ENCODE measurements at places on chromosomes 6 and 20.

GRCh38 chr6:89970609-89971337 lies 76.5 kb downstream of the GJA10 start:
- DNase-seq: no peak

- no peak for DNase-seq
Observed at GRCh38 chr6:23145781-23146180, 576.4 kb downstream of the HDGFL1 start.

- DNase-seq: no peak
Observed at GRCh38 chr6:135144673-135145062, 36.4 kb upstream of the MYB start.

DNA sequence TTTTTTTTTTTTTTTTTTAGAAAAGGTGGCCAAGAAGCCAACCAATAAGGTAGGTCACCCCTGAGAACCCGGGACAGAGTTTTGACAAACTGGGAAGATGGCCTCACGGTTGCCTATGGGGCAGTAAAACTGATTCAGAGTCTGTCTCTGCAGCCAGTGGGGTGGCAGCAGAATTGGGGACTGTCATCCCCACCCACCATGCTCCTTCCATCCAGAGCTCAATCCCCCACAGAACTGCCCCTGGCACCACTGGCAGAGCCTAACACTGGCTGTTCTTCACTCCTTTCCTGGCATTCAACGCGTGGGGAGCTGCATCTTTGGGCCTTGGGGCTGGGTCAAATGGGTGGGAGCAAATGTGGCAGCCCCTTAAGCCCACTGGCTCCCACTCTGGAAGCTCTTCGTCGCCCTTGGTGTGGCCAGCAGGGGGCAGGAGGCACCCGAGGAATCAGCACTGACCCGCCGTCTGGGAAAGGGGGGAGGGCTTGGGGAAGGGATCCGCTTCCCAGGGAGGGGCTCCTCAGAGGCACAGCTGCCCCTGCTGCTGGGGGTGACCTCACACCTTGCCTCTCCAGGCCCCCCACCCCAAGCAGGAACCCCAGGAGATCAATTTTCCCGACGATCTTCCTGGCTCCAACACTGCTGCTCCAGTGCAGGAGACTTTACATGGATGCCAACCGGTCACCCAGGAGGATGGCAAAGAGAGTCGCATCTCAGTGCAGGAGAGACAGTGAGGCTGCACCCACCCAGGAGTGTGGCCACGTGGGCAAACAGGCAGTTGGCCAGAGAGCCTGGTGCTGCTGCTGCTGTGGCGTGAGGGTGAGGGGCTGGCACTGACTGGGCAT lies 10.4 kb downstream of the CD40 start:
- no peak for DNase-seq

GRCh38 chr6:83341765-83342164 lies 89.1 kb downstream of the ME1 start:
- DNase-seq: no peak

DNA sequence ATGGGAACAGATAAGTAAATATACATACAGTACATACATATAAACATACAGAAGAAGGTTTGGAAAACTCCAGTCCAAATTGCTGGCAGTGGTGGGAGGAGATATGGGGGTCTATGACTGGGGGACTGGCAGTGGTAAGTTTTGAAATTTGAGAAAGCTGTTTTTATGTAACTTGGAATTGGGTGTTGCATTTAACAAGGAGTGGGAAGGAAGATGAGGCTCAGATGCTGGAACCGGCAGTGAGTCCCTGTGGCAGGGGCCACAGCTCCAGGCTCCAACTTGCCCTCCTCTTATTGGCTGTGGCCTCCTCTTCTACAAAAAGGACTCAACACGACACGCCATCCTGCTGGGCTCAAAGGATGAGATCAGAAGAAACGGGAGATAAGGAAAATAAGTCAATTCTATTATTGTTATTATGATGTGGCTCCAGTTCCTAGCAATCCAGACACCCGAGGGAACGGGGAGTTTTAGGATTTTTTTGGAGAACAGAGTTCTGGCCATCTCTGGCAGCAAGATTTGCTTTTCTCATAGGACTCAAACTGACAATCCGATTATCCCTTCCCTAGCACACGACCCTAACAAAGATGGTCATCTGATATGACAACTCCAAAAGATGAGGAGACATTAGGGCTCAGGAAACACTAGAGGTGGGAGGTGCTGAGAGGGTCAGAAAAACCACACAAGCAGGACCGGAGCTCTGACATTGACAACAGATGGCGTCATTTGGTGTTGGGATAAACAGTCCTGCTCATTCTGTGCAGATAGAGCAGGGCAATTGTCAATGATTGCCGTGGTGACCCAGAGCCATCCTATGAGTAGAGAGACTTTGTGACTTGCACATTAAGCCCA lies 6.0 kb upstream of the TGM2 start:
- no peak for DNase-seq

DNA sequence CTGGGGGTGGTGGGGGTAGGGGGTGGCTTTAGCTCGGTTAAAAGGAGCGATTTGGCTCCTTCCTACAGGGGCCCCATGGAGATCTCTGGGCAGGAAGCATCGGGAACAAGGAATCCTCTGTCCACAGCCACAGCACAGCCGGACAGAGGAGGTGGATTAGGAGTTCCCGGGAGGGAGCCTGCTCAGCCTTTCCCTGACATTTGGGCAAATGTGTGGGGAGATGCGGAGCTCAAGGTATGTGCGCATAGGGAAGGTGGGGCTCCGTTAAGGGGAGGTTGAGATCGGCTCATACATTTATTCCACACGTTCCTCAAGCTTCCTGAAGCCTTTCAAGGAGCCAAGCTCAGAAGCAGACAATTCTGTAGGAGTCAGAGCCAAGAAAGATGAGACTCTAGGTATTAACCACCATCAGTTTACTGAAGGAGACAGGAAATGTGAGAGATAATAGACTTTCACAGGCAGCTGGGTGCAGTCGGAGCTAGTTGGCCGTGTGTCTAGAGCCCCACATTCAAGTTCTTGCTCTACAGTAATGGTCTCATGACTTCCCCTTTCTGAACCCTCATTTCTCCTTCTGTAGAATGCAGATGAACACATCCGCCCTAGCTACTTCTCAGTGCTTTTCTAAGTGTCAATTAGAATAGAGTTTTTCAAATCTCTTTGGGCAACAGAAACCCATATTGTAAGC lies 40.8 kb upstream of the EPB41L1 start:
- DNase-seq: no peak

- no peak for DNase-seq
Observed at GRCh38 chr6:146923205-146923833, 280.9 kb upstream of the STXBP5 start.

DNA sequence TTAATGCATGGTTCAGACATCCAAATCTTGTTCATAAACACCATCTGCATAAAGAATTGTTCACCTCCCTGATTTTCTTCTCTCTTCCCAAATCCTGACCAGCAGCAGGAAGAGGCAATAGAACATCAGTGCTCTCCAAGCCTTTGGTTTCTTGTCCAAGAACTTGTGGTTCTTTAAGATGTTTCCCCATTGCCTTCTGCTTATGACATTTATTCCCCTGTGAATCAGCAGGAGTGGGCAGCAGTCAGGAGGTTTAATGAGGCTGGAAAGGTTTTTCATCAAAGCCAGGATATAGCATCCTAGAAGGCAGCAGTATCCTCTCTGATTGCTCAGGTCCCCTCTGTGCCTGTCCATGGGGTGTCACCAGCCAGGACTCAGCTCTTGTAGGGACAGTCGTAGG lies 5.3 kb downstream of the HDDC2 start:
- no peak for DNase-seq

DNA sequence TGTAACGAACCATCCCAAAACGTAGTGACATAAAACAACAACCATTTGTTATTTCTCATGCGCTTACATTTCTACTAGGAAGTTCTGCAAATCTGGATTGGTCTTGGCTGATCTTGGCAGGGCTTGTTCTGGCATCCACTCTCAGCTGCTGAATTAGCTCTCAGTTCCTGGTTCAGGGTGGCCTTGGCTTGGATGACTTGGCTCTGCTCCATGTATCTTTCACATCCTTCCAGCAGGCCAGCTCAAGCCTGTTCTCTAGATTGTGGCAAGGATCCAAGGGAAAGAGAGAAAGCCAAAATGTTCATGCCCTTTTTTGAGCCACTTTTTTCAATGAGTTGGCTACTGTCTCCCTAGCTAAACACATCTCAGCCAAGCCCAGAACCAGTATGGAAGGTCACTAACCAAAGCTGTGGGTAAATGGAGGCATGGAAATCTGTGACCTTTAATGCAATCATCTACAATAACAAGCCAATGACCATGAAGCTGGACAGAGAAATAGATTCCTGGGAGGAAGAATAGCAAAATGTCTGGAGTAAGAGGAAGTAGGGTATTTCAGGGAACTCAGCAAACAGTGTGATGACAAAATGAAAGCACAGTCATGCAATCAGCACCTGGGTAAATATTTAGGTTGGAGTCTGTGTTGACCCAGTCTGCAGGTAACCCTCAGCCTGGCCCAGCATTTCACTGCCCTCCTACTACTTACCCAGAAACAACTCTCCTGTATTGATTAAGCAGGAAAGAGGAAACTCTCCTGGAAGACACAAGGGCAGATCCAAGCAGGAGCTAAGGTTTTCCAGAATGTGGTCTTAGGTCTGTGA lies 32.7 kb upstream of the SNAP25 start:
- no peak for DNase-seq

DNA sequence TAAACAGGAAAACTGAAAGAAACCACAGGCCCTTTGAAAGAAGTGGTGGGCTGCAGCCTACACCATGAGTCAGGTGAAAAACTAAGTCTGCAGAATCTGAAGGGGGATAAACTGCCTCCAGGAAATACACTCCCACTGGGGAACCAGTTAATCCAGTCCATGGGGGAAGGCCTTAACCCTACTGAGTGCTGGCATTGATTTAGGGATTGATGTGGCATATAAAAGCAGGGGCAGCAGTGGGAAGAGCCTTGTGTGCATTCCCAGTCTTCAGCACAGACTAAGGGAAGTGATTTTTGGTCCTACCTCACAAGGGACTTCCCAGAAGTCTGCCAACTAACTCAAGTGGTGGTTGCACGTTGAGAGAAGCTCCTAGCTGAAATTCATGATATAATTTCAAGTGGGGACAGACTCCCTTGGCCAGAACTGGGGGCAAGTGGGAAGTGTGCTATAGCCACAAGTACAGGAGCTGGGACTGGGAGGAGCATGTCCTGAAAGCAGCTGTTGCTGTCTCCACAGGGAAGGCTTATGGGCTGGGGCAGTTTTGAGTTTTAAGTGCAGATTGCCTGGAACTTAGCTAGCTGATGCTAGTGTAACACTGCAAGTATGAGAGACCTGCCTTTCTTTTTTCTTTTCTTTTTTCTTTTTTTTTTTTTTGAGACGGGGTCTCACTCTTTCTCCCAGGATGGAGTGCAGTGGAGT lies 31.2 kb downstream of the CITED2 start:
- DNase-seq: no peak

- DNase-seq: no peak
Observed at GRCh38 chr6:167493976-167494697, 169.3 kb downstream of the TTLL2 start.

- peak; percentile 18 for DNase-seq
Observed at GRCh38 chr6:53735896-53736295, 58.9 kb upstream of the LRRC1 start.

- DNase-seq: no peak
Observed at GRCh38 chr20:34980543-34981233, 25.0 kb downstream of the MYH7B start.

GRCh38 chr6:37548067-37548674 lies 48.5 kb upstream of the CCDC167 start:
- DNase-seq: no peak

GRCh38 chr6:5869261-5869660 lies 137.5 kb downstream of the NRN1 start:
- DNase-seq: no peak

GRCh38 chr20:3162080-3162611 lies 2.5 kb upstream of the FASTKD5 start:
- no peak for DNase-seq

GRCh38 chr6:37653933-37654565 lies 43.6 kb downstream of the MDGA1 start:
- DNase-seq: no peak

DNA sequence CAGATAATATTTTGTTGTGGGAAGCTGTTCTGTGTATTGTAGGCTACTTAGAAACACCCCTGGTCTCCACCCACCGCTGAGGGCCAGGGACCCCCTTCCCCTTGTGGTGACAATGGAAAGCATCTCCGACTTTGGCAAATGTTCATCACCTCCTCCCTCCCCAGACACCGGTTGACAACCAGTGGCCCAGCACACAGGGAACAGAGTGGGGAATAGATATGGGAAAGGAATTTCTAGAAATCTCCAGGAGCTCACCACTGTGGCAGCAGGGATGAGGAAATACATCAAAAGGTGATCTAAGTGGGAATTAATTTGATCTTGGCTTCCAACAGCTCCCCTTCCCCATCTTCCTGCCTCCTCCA lies 257.3 kb upstream of the FOXQ1 start:
- DNase-seq: no peak
